ENCODE measurements at places on chromosomes 12 and 14. TPM values are rescaled to one million over a fixed set of nuclear protein-coding genes. Genes with fewer than 3 reads are reported as not detected.

DNA sequence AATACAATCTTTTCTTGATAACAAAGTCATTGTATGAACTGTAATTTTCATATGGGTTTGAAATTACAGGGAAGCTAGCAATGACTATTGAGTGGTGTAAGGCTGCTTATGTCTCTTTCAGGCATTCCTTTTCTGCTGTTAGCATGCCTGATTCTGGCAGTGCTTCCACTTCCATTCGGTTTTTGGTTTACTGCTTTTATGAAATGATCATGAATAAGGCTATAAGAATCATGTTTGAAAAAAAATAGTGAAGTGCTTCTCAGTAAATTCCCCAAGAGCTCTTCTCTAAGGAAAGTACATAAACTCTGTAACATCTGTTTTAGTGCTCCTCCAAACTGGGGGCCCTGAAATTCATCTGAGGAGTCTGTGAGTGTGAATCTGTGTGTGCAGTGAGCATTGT, 434.0 kb upstream of the RGS6 start:
- DNase-seq: no peak

- no peak for DNase-seq
Measured at GRCh38 chr12:14275886-14276285, 89.6 kb upstream of the ATF7IP start.

DNA sequence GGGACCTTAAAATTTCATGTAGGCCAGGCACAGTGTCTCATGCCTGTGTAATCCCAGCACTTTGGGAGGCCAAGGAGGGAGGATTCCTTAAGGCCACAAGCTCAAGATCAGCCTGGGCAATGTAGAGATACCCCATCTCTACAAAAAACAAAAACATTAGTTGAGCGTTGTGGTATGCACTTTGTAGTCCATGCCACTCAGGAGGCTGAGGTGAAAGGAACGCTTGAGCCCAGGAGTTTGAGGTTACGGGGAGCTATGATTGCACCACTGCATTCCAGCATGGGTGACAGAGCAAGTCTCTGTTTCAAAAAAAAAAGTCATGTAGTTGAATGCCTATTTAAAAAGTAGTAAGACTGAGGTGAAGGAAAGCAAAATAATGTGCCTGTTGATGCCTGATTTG, 83.5 kb downstream of the TTC6 start:
- no peak for DNase-seq

DNA sequence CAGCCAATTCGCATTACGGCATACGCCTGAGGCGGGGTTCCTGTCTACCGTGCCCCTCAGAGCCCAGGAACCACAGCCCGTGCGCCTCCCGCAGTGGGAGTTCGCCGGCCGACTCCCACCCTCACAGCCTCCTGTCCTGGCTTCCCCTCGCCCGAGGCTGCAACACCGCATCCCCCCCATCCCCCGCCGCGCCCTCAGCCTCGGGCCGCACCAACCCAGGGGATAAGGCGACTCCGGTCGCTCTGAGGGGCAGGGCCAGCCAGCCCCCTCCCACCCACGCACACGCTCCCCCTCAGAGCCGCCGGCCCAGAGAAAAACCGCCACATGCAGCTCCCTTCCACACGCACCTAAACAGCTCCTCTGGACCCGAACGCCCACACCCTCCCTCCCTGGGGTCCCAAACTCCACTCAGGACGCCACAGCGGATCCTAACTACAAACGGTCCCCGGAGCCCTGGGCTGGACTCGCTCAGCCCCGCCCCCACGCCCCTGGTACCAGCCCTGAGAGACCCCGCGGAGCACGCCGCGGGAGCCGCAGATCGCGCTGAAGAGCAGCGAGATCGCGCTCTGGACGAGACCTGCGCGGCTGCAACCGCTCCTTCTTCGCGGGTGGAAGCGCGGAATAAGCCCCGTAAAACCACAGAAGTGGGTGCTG, at the start of gene C14orf39:
TSS of gene C14orf39 (minus strand) at position 466 of the 654 bp plus-strand sequence. CDS start 985 bp downstream, outside the sequence.
- no peak for DNase-seq

GRCh38 chr12:46664761-46665287, 161.0 kb downstream of the SLC38A4 start:
- DNase-seq: no peak

DNA sequence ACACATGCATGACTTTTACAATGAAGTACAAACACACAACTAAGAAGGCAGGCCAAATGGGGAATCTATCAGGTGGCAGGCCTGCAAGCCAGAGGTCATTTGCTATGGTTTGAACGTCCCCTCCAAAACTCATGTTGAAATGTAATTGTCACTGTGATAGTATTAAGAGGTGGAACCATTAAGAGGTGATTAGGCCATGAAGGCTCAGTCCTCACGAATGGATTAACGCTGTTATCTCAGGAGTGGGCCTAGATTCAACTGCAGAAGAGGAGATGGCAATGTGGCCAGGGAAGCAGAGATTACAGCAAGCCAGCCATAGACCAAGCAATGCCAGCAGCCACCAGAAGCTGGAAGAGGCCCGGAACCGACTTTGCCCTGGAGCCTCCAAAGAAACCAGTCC, 13.5 kb upstream of the ACTR6 start:
- no peak for DNase-seq

- DNase-seq: no peak
Measured at GRCh38 chr12:104226672-104227071, 11.1 kb downstream of the TXNRD1 start.

GRCh38 chr12:95380997-95381786, 92.8 kb upstream of the METAP2 start:
- no peak for DNase-seq

ACTR6 gene
- total RNA-seq: 53.0 TPM

GPX2 gene
- total RNA-seq: not detected

RBP5 gene
- not detected for total RNA-seq

MMP19 gene
- total RNA-seq: not detected

Measured in frontal cortex (tissue), 4 donors.